ENCODE measurements at places on chromosomes 1 and 21. TPM values are rescaled to one million over a fixed set of nuclear protein-coding genes. Genes with fewer than 3 reads are reported as not detected.

- no peak for DNase-seq
Observed at GRCh38 chr1:224615861-224616755, at the start of gene CNIH3. CNIH3 (plus strand) TSS chr1:224616317; CDS start chr1:224617175, 858 bp downstream.

DNA sequence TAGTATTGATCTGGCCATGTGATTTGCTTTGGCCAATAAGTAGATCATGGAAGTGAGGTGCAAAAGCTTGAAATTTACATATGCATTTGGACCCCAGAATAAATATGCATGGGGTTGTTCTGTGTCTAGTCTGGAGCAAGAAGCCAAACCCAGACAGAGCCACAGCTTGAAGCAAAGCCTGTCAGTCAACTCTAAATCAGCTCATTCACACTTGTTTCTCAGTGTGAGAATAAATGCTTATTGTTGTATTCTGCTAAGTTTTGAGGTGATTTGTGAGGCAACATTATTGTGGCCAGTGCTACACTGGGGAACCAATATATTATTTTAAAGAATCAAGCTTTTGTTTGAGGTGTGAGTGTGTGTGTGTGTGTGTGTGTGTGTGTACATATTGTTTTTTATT, 12.2 kb upstream of the PGLYRP3 start:
- no peak for DNase-seq

- no peak for DNase-seq
Observed at GRCh38 chr1:213533125-213533524, 454.6 kb upstream of the PROX1 start.

- DNase-seq: peak; percentile 90
Observed at GRCh38 chr1:178037510-178038253, 56.2 kb upstream of the RASAL2 start.

GRCh38 chr1:178142806-178143205, 48.9 kb downstream of the RASAL2 start:
- DNase-seq: no peak

GRCh38 chr1:153397051-153397923, 6.4 kb upstream of the S100A8 start:
- no peak for DNase-seq

GRCh38 chr1:169295425-169295824, 72.2 kb downstream of the NME7 start:
- no peak for DNase-seq

DNA sequence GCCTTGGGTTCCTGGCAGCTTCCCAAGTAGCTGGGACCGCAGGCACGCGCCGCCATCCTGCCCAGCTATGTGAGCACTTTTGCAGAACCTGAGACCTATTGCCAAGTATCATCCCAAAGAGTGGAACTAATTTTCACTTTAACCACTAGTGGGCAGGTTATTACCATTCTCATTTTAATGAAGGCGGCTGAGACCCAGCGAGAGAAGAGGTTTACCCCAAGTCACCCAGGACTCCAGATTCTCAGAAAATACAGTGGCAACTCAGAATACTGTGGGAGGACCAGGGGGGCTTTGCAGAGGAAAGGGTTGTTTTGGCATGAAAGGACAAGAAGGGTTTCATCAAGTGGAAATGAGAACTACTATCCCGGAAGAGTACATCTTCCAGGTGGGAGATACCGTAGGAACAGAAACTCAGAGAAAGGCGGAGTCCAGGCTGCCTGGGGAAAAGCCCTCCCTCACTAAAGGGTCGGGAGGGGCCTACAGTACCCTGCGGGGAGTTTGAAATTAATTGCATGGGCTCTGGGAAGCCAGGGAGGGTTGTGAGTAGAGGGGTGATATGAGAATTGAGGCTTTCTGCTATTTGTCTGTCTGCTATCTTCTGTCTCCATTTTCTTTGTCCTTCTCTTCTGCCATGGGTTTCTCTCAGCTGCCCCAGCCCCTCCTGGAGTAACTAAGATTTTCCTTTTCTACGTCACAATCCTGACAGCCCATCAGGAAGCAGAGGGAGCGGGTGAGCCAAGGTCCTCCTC, 7.2 kb upstream of the SEMA4A start:
- peak; percentile 87 for DNase-seq

GRCh38 chr1:54327386-54328065, 78.7 kb downstream of the SSBP3 start:
- no peak for DNase-seq

DNA sequence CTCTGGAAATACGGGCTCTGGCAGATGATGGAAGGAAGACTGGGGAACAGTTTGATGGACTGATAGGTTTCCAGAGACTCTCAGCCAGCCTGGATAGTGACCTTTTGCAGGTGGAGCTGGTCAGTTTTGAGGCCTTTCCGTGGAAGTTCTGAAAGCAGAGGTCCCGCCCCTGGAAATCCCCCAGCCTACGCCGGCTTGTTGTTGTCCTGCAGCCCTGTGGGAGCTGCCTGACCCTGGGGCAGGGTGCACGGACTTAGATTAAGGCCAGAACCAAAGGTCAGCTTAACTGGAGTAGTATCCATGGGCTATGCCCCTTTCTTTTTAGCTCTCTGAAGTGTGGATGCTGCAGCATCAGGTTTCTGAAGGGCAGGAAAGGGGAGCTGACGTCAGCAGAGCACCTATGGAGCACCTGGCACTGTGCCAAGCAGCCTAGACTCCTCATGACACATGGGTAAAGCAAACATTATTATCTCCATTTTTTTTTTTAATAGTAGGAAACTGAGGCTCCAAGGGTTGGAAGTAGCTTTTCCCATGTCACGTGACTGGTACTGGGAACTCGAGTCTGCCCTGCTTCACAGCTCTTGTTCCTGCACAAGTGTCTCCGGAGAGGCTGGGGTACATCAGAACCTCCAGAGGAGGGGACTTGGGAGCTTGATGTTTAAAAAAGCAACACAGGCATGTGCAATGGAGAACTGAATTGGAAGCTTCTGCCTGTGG, 38.5 kb downstream of the IER5 start:
- no peak for DNase-seq

- DNase-seq: no peak
Observed at GRCh38 chr21:44345495-44345894, 6.3 kb upstream of the CFAP410 start.

DNA sequence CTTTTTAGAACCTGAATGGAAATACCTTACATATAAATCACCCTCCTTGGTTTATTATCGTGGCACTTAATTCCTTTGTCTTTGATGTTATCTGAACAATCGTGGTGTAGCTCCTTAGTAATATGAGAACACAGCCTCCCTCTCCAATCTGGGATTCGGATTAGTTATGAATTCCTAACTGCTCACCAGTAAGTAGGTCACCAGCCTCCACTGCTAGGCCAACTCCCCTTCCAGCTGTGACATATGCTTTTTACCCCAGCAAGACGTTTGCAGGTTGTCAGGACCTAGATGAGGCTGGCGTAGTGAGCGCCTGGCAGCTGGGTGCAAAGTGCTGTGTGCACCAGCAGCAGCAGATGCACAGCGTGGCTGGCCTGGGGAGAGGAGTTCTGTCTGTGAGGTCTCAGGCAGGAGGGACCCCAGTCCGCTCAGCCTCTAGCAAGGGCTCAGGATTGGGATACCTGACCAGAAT, 38.2 kb downstream of the NTPCR start:
- DNase-seq: no peak

DNA sequence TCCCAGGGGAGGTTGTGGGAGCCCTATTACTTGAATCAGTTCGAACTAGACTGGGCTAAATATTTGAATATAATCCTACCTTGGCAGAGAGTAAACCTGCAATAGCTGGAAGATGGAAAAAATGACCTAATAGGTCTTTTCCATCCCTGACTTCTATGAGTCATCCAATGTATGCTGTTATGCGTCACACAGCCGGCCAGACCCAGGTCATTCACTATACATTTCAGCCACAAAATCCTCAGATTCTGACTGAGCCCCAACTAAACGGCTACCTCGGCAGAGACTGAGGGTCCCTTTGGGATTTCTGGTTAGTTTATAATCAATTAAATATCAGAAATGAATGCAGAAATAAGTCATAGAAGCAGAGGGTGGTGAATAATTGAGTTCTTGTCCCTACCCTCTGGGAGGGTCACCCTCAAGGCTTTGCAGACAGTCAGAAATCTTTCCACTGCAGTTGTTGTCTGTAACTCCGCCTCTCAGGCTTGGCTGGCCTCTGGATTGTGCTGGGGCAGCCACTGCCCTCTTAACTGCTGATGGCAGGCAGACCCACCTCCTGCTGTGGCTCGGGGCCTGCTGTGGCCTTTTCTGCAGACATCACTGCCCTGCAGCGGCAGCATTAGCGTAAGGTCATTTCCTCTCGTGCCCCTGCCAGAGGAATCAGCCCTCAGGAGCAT, 240.5 kb downstream of the TGFB2 start:
- DNase-seq: no peak

TENT5C gene
- 0.32 TPM for total RNA-seq

CFHR1 gene
- 16.0 TPM for total RNA-seq

SAMD11 gene
- 9.7 TPM for total RNA-seq

Data from ascending aorta (tissue), 2 donors.